NCI-H2171 treated with DMSO at 0.1 percent for 48 hours (cell line): ENCODE measurements at places on chromosomes 12 and 14.
A peak's percentile ranks its signal among the peaks of the same experiment; 100 is the strongest.

GRCh38 chr14:85079842-85080730 is 449.9 kb upstream of the FLRT2 start:
- peak; percentile 74 for DNase-seq

- no peak for DNase-seq
Observed at GRCh38 chr12:122366685-122367475, 55.6 kb downstream of the CLIP1 start.

DNA sequence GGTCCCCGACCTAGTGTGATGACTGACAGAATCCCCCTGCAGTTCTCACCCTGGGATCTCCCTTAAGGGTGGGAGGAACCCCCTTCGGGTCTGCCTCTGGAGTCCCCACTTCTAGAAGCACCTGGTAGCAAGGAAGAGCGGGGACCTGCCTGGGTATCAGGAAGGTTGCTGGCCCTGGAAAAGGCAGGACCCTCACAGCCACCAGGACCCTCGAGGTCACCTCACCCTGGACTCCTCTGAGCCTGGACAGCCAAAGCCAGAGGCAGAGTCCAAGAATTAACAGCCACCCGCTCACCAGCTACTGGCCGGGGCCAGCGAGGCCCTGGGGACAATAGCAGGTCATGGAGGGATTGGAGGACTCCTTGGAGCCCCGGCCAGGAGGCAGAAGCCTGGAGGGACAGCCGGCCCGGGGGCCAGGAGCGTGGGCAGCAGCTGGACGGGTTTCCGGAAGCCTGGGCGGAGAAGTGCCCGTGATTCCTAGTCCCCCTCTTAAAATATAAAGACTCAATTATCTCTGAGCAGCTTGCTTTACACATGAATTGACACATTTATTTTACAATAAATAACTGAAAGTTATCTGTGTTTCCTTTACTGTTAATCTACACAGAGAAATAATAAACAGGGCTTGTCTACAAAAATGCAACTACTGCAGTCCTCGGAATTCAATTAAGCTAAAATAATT is 17.5 kb downstream of the BCL11B start:
- no peak for DNase-seq

GRCh38 chr14:103529383-103530365 is 678 bp downstream of the TRMT61A start:
- no peak for DNase-seq

DNA sequence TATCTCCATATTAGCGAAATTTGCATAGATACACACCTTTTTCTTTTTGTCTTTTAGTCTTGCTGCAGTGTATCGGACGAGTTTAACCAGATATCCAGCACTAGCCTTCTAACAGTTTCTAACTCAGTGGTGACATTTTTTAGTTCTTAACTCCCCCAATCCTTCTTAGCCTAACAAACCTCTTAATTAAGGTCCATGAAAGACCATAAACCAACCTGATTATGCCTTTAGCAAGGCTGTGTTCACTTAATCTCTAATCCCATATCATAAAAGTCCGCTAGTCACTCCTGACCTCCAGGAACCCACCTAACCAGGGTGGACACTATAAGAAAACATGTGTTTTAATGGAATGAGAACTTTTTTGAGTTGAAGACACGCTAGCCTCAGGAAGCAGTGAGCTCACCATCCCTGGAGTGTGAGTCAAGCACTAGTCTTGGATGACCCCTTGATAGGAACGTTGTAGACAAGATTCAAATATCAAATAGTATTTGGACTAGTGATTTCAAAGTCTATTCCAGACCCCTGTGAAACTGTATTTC is 9.5 kb downstream of the CDKN1B start:
- DNase-seq, result no peak

GRCh38 chr12:14167005-14167628 is 185.7 kb upstream of the GRIN2B start:
- DNase-seq, result peak; percentile 13
